Stimulated activated CD8-positive, alpha-beta memory T cell treated with anti-CD3 and anti-CD28 coated beads, Interleukin-15, amount 100 ng/mL, for 4 hours (primary cell): ENCODE measurements at places on chromosomes 1 and 21.

- no peak for DNase-seq
These were observed 65.4 kb upstream of the PTGS2 start for GRCh38 chr1:186745531-186746146.

GRCh38 chr1:51070640-51071039 is 31.4 kb upstream of the C1orf185 start:
- no peak for DNase-seq

DNA sequence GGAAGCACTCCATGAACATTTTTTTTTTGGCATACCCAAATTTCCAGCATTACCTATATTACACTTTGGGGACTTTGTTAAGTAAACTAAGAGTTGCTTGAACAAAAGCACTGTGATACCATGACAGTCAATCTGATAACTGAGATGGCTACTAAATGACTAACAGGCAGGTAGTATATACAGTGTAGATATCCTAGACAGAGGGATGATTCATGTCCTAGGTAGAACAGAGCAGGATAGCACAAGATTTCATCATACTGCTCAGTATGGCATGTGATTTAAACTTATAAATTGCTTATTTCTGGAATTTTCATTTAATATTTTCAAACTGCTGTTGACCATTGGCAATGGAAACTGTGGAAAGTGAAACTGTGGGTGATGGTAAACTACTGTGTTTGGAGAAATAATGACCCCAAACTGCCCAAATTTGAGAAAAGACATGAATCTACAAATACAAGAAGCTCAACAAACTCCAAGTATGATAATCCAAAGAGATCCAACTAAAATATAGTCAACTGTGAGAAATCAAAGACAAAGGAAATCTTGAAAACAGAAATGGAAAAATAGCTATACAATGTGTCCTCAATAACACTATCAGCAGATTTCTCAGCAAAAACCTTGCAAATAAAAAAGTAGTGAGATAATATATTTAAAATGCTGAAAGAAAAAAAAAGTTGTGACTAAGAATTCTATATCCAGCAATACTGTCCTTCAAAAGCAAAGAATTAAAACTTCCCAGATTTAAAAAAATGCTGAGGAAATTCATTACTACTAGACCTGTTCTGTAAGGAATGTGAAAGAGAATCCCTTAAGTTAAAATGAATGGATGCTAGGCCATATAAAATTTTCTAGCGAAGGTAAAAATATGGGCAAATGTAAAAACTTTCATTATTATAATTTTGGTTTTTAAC is 410.4 kb downstream of the DUSP10 start:
- no peak for DNase-seq

DNA sequence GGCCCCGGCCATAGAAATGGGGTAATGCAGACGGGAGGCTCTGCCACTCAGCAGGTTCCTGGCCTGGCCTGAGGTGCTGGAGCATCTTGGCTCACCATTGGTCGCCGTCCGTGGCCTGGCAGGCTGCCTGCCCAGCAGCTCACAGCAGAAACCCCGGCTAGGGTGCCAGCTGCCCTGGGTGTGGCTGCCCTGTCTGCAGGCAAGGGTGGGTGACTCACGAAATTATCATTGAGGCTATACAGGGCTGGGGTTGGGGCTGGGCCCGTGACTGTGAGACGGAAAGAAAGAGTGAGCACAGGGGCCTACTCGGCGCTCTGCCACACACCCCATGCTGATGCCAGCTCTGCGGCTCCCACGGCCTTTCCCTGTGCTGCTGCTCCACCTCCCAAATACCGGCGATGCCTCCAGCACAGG is 8.0 kb upstream of the PKP1 start:
- DNase-seq, result no peak

- DNase-seq, result no peak
These were observed 17.6 kb downstream of the SHISA4 start for GRCh38 chr1:201906336-201906735.

- DNase-seq, result no peak
These were observed 26.3 kb upstream of the C1orf198 start for GRCh38 chr1:230894664-230895063.

DNA sequence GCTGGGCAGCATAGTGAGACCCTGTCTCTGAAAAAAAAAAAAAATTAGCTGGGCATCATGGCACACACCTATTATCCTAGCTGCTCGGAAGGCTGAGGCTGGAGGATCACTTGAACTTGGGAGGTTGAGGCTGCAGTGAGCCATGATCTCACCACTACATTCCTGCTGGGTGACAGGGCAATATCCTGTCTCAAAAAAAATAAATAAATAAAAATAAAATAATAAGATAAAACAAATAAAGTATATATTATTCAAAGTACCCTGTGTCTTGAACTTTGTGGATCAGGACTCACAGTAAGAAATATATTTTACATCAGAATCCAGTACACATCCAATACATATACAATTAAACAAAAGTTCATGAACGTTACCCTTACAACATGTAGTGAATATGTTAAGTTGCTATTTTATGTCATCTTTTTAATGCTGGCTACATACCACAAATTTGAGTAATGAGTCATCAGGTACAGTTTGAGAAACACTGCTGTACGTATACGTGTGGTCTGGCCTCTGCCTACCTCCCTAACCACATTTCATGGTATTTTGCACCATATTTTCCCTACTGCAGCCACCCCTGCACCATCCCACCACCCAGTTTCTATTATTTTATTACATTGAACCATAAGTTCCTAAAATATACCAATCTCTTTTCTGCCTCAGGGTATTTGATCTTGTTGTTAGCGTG is 4.4 kb downstream of the NME7 start:
- DNase-seq, result no peak

DNA sequence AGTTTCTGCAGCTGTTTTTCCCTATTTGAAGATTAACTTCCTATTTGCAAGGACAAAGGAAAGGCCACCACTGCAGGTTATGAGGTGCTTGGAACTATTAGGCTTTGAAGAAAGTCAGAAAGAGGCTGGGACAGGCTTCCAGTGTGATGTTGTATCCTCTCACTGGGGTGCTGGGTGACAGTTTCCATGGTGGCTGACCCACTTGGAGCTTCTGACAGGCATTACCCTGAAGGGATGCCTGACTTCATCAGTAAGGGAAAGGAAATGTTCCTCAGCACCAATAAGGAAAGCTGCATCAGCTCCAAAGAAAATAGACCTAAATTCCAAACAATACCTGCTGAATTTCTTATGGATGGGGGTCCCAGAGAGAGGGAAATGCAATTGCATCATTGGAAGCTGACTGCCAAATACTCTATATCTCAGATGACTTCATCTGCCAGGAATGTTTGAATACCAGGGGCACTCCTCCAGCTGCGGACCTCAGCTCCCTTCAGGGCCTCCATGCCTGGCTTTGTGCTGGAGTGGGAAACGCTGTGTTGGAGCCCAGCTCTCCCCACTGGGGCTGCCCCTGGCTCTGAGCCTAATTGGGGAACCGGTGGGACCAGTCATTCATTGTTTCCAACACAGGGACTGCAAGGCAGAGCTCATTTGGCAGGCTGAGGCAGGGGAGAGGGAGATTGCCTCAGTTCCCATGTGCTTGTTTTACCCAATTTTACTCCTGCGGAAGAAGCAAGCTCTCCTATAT is 76.6 kb downstream of the RGL1 start:
- DNase-seq, result no peak
